CD4-positive, CD25-positive, alpha-beta regulatory T cell (primary cell): ENCODE measurements at places on chromosomes 1 and 21. TPM values are rescaled to one million over a fixed set of nuclear protein-coding genes. Genes with fewer than 3 reads are reported as not detected.

Gene PERM1
- total RNA-seq, result not detected

Gene TMEM54
- not detected for total RNA-seq

Gene PLA2G2C
- not detected for total RNA-seq

Gene C2CD4D
- total RNA-seq, result 0.94 TPM

Gene PEX10
- total RNA-seq, result 7.6 TPM

Gene TSACC
- not detected for total RNA-seq

Gene FAM72A
- 3.6 TPM for total RNA-seq

Gene SLAMF9
- total RNA-seq, result not detected

Gene ATP6V1G3
- total RNA-seq, result not detected

Gene FBXO2
- total RNA-seq, result 2.1 TPM

Gene ARHGEF10L
- total RNA-seq, result not detected

Gene MRPL24
- 18.2 TPM for total RNA-seq

Gene TFF3
- not detected for total RNA-seq

Gene C1orf185
- total RNA-seq, result not detected

Gene RAB42
- total RNA-seq, result not detected

- H3K27me3 ChIP-seq, result no peaks in the 10 kb centered on the region
- DNase-seq, result no peak
- H3K27ac ChIP-seq, result no peak overlapping the region
- no peaks in the 10 kb centered on the region for H3K36me3 ChIP-seq
- H3K4me3 ChIP-seq, result no peak overlapping the region
- no peaks in the 10 kb centered on the region for H3K4me1 ChIP-seq
These were observed 41.9 kb downstream of the ASTN1 start for GRCh38 chr1:177122461-177123251.

DNA sequence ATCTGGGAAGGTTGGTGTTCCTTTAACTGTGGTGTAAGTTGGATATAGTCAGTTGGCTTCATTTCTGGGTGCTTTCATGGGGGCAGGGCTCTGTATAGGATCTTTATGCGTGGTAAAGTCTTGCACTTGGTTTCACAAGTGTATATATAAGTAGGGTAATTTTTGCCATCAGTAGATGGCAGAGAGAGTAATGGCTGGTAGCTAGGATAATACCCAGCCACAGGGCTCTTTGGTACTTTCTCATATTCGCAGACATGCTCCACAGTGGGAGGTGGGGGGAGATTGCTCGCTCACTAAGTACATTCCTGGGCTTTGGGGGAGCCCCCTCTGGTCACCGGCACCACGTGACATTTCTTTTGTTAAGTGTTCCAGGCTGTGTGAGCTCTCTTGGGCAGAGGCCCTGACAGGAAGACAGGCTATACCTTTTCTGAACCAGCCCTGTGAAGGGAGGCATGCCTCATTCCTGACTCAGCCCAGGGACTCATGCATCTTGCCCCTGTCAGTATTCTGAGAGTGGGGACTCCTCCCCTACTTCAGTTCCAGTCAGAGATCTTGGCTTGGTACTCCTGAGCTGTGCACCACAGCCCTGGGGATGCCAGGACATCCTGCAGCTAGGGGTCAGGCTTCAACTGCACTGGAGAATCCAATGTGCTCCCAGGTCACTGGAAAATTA lies 37.6 kb downstream of the FCRL2 start:
- no peak for DNase-seq
- no peaks in the 10 kb centered on the region for H3K36me3 ChIP-seq
- H3K27ac ChIP-seq, result no peak overlapping the region
- H3K4me3 ChIP-seq, result no peak overlapping the region
- H3K27me3 ChIP-seq, result no peaks in the 10 kb centered on the region
- H3K4me1 ChIP-seq, result peaks cover 4% of the 10 kb centered on the region

DNA sequence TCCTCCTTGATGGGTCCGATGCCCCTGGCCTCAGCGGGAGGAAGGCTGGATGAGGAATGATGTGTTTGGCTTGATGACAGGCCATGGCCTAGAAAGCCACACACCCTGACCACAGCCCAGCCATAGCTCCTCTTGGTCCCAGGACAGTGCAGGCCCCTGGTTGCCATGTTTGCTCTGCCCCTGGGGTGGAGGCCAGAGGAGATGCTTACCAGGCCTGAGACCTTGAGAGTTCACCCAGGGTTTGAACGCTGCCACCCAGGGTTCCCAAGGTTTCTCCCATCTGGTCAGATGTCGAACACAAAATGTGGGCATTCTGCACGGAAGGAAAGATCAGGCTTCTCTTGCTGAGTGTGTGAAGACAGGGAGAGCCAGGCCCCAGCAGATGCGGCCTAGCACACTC lies 2.6 kb downstream of the C1orf226 start:
- H3K27me3 ChIP-seq, result no peaks in the 10 kb centered on the region
- DNase-seq, result no peak
- H3K27ac ChIP-seq, result no peak overlapping the region
- H3K4me3 ChIP-seq, result no peak overlapping the region
- no peaks in the 10 kb centered on the region for H3K4me1 ChIP-seq

DNA sequence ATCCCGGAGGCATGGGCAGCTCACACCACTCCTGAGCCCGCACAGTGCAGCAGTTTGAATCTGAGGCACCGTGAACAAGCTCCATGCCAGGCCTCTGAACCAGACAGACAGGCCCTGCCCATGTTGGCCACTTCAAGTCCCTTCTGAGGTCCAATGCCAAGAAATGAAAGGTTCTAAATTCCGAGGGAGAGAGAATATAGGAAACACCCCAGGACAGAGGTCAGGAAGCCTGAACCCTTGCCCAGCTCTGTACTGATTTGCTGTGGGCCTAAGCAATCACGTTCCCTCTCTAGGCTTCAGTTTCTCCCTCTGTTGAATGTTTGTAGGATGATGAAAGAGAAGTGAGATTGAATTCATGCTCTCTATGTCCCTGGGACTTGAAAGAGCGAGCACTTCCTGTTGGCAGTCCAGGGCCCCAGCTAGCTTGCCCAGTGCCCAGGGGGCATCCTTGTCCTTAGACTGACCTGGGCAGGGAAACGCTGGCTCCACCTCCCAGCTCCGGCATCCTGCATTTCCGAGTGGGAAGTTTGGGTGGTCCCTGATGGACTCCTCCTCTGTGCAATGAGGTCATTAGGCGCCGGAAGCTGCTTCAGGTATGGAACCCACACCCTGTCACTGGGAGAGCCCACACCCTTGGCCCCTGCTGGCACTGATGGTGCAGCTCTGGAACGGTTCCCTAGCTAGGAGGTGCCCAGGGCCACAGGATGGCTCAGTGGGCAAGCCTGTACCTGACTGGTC lies 242.4 kb upstream of the TMEM51 start:
- H3K4me3 ChIP-seq, result no peak overlapping the region
- H3K4me1 ChIP-seq, result no peaks in the 10 kb centered on the region
- no peaks in the 10 kb centered on the region for H3K36me3 ChIP-seq
- H3K27me3 ChIP-seq, result no peaks in the 10 kb centered on the region
- DNase-seq, result no peak

DNA sequence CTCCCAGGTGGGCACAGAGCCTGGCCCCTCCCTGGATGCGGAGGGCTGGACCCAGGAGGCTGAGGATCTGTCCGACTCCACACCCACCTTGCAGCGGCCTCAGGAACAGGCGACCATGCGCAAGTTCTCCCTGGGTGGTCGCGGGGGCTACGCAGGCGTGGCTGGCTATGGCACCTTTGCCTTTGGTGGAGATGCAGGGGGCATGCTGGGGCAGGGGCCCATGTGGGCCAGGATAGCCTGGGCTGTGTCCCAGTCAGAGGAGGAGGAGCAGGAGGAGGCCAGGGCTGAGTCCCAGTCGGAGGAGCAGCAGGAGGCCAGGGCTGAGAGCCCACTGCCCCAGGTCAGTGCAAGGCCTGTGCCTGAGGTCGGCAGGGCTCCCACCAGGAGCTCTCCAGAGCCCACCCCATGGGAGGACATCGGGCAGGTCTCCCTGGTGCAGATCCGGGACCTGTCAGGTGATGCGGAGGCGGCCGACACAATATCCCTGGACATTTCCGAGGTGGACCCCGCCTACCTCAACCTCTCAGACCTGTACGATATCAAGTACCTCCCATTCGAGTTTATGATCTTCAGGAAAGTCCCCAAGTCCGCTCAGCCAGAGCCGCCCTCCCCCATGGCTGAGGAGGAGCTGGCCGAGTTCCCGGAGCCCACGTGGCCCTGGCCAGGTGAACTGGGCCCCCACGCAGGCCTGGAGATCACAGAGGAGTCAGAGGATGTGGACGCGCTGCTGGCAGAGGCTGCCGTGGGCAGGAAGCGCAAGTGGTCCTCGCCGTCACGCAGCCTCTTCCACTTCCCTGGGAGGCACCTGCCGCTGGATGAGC lies 34.2 kb downstream of the TRIM11 start:
- no peak overlapping the region for H3K27ac ChIP-seq
- no peaks in the 10 kb centered on the region for H3K36me3 ChIP-seq
- H3K27me3 ChIP-seq, result no peaks in the 10 kb centered on the region
- no peak overlapping the region for H3K4me3 ChIP-seq
- no peaks in the 10 kb centered on the region for H3K4me1 ChIP-seq
- DNase-seq, result no peak

DNA sequence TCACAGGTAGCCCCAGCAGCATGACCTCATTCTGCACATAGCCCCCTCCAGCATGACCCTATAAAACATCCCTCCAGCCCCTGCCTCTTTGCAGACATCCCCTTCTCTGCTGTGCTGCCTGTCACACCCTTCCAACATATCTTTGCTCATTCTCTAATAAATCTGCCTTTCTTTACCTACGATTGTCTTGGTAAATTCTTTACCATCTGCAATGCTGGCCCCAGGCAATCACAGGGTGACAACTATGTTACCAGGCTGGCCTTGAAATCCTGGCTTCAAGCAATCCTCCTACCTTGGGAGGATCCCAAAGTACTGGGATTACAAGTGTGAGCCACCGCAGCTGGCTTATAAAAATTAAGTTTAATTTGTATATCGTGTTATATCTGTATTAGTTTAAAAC lies 134.5 kb downstream of the VAV3 start:
- no peaks in the 10 kb centered on the region for H3K36me3 ChIP-seq
- no peak overlapping the region for H3K4me3 ChIP-seq
- no peak overlapping the region for H3K27ac ChIP-seq
- no peaks in the 10 kb centered on the region for H3K27me3 ChIP-seq
- H3K4me1 ChIP-seq, result peaks cover 40% of the 10 kb centered on the region
- DNase-seq, result no peak

DNA sequence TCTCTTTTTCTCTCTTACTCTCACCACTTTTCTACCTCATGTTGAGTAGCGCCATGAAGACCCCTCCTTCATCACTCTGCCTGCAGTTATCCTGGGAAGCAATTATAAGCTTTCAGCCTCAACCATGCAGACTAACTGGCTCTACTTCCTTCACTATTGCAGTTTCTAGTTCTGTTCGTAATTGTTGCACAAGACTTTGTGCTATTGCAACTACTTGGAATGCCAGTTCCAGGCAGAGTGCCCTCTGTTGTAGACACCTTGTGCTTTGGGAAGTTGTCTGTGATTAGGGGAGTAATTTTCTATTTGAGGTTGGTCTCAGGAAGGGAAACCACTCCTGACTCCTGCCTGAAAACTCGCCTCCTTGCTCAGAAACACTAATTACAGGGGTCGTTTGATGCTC lies 19.4 kb downstream of the PGM1 start:
- H3K27ac ChIP-seq, result no peak overlapping the region
- no peak for DNase-seq
- no peaks in the 10 kb centered on the region for H3K36me3 ChIP-seq
- H3K4me1 ChIP-seq, result no peaks in the 10 kb centered on the region

DNA sequence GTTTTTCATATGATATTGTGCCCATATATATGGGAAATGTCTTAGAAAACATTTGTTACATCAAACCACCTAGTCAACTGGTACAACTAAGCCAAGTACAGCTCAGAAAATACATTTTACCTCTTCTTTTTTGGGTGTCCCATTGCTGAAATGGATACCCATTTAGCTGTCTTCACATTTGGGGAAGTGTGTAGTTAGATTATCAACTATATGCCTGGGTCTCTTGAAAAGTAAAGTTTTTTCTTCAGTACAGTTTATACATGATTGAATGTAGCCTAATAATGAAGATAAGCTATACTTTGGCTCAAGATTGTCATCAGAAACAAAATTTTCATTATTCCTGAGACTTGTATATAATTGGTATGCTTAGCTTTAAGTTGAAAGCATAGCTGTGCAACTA lies 2.0 kb downstream of the AGO3 start:
- peaks cover 24% of the 10 kb centered on the region for H3K4me1 ChIP-seq
- DNase-seq, result no peak
- no peaks in the 10 kb centered on the region for H3K27me3 ChIP-seq
- no peaks in the 10 kb centered on the region for H3K36me3 ChIP-seq
- H3K27ac ChIP-seq, result peak overlapping the region; percentile 28

- H3K27me3 ChIP-seq, result peaks cover 2% of the 10 kb centered on the region
- H3K4me1 ChIP-seq, result peaks cover 4% of the 10 kb centered on the region
- no peak overlapping the region for H3K27ac ChIP-seq
- DNase-seq, result no peak
- no peaks in the 10 kb centered on the region for H3K36me3 ChIP-seq
- no peak overlapping the region for H3K4me3 ChIP-seq
These were observed 4.0 kb upstream of the CSF3R start for GRCh38 chr1:36486439-36487335.

DNA sequence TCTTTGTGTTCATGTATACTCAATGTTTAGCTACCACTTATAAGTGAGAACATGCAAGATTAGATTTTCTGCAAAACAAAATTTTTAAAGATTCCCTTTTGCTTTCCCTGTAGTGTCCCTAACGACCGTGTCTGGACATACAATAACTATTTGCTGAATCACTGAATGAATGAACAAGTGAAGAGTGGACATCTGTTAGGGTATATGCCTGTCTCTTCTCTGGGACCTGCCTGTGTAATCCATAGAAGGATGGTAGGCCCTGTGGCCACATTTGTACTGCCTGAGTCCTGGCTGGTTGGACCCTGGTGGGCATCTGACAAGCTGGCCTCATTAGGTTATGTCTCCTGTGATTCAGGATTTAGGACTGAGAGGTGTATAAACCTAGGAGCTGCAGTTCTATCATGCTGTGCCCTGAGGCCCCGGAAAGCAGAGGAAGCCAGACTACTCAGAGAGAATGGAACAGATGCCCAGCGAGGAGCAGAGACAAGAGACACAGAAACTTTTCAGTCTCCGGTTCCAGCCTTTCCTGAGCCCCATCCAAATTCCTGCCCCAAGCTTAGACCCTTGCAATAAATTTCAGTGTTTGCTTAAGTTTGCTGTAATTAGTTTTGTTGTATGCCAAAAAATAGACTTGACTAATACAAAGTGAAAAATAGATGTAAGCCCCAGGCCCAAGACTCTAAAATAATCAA lies 7.5 kb upstream of the NCF2 start:
- H3K27ac ChIP-seq, result no peak overlapping the region
- DNase-seq, result no peak
- no peaks in the 10 kb centered on the region for H3K27me3 ChIP-seq

DNA sequence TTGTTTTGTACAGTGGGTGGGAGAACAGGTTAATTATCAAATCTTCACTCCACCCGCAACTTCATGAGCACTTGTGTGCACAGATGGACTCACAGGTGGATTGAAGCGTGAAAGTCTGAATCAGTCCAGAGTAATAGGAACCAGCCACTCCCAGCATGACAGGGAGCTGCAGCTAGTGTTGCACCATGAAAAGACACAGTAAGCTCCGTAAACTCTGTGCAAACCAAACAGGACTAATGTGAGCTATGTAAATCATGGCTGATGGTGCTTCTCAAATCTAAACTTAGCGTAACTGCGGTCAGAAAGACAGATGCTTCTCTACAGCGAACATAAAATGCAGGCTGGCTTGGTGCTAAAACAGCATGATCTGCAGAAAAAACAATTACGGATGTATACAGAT lies 114.4 kb downstream of the CENPF start:
- H3K27me3 ChIP-seq, result no peaks in the 10 kb centered on the region
- no peak overlapping the region for H3K27ac ChIP-seq
- no peak for DNase-seq
- H3K4me3 ChIP-seq, result no peak overlapping the region

- H3K27me3 ChIP-seq, result no peaks in the 10 kb centered on the region
- no peak overlapping the region for H3K4me3 ChIP-seq
- no peaks in the 10 kb centered on the region for H3K4me1 ChIP-seq
These were observed 19.7 kb downstream of the CDK18 start for GRCh38 chr1:205523891-205524793.
